ENCODE measurements at places on chromosomes 3 and 15.

GRCh38 chr3:16402451-16402850 lies 111.0 kb downstream of the RFTN1 start:
- no peak for DNase-seq

GRCh38 chr3:173893066-173893465 lies 495.5 kb downstream of the NLGN1 start:
- no peak for DNase-seq

DNA sequence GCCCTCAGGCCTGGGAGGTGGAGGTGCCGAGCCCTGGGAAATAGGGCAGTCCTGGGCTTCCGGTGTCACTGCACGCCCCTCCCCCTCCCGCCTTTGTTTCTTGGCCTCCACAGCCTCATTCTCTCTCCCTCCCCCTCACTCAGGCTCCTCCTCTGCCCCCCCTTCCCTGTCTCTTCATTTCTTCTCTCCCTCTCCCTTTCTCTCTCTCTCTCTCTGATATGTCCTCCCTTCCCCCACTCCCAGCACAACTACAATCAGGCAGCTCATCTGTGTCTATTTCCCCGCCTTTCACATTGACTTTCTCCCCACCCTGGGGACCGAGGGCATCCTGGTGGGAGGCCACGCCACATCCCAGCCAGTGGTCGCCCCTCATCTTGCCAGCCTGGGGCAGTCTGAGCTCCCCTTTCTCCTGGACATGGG lies 40.2 kb downstream of the IDH2 start:
- no peak for DNase-seq

DNA sequence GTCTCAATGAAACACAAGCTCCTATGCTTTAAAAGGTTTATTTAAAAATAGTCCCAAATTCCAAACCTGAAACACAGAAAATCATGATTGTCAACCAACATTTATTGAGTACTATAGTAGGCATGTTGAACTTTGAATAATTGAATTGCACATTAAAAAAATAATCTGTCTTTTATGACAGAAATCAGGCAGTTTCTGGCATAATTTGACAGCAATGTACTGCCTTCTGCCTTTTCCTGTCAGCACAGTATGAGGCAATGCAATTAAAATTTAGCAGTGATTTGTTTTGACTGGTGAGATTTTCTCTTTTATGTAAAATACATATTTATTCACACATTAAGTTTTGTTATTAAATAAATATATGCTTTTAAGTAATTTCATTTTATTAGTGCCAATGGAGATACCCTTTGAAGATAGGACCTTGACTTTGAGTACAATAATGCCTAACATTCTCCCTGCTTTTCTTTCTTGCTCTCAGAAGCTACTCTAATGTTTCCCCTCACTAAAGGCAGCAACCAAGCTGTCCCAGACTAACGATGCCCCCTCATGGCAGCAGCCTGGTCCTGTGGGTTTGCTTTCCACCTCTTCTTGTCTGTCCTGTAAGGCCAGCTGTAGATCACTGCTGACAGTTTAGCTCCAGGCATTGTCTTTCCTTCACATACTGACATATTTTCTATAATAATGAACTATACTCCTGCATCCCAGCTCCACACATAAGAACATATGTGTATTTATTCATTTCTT lies 346.7 kb downstream of the IL20RB start:
- DNase-seq = no peak

- DNase-seq = no peak
These were observed 70.4 kb upstream of the SLC7A14 start for GRCh38 chr3:170656284-170656683.

- no peak for DNase-seq
These were observed 6.2 kb downstream of the TSPAN3 start for GRCh38 chr15:77064539-77065308.

- DNase-seq = peak; percentile 91
These were observed 91.4 kb downstream of the NFKBIZ start for GRCh38 chr3:101940521-101941317.

DNA sequence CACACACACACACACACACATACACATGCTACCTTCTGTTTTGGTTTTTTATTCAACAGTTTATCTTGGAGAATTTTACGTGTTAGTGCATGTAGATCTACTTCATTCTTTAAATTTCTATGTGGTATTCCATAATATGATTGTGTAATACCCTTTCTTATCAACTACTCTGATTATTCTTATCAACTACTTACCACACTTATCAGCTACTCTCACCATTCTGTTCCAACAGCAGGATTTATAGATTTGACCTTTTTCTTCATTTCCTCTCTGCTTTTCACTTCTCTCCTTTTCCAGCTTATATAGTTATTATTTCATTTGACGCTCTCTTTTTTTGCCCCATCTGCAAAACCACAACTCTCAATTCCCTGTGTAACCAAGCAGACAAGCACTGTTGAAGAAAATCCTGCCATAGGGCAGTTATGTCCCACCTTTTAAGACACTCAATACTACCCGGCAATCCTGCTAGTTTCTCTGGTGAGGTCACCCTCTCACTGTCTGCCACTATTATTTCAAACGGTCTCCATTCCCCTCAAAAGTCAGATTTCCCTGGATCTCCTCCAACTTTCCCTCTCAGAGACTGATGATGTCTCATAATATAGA lies 56.9 kb upstream of the SATB1 start:
- DNase-seq = no peak

- DNase-seq = no peak
These were observed 76.9 kb upstream of the FRMD4B start for GRCh38 chr3:69462826-69463100.

DNA sequence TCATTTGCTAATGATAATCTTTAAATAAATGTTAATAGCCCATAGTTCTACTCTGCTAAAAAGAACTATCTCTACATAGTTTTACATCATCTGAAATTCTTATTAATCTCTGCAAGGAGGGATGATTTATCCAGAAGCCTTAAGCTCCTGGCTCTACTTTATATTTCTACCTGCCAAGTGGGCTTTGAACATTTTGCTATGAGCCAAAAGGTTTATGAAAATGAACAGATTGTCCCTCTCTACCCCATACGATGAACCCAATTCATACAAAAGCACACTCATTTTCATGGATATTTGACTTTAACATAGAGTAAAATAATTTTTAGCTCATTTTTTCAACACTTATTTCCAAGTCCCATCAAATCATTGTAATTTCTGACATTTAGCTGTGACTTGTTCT lies 611.0 kb downstream of the NSUN3 start:
- DNase-seq = no peak

GRCh38 chr3:78497021-78497420 lies 1270.8 kb downstream of the ROBO1 start:
- no peak for DNase-seq

GRCh38 chr3:49804141-49805041 lies 1.3 kb downstream of the INKA1 start:
- no peak for DNase-seq

DNA sequence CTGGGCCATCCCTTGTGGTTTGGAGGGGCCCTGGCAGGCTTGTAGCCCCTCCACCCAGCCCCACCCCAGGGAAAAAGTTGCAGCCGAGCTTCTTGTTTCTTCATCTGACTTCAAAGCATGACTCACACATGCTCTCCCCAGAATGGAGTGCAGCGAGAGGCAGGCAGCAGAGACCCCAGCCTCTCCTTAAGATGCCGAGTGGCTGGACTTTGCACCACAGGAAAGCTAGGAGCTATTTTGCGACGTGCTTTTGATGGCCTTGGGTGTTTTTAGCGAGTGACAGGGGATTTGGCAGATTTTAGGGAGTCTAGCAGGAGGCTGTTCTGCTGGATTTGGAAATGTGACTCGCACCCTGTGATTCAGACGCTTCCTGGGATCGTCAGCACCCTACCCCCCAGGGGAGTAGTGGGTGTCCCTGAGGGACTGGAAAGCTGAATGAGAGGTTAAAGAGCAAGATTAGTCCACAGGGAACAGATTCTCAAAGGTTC lies 14.2 kb downstream of the BAHD1 start:
- no peak for DNase-seq

- no peak for DNase-seq
These were observed 41.7 kb downstream of the DAPK2 start for GRCh38 chr15:64004587-64004986.

DNA sequence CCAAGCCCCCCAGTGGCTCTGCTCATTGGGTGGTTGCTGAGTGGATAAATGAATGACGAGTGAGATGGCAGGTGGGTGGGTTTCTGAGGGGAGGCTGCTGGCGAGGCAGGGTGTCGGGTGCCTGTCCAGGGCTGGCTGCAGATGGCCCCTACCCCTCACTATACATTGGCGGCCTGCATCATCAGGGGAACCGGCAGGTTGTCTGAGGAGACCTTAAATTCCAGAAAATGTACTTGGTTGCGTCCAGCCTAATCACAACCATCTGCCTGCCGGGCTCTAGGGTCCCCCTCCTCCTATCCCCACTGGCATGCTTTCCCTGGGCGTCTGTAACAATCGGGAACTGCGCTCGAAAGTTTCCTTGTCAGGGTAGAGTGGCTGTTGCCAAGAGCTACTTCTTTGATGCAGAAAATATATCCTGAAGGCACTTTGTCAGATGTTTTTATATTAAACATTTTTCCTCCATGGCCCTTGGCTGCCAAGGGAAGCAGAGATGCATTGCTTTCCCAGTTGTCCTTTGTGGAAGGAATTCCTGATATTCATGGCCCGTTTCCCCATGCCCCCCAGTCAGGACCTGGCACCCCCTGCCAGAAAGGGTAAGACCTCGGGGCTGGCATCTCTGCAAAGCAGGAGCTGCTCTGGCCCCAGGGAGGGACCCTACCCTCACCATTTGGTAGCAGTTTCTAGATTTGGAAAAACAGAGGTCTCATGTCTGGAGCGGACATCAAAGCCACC lies 22.9 kb downstream of the SMAD6 start:
- no peak for DNase-seq

- no peak for DNase-seq
These were observed 87.5 kb upstream of the PLXNA1 start for GRCh38 chr3:126895178-126896066.

GRCh38 chr3:128551867-128552266 lies 58.9 kb upstream of the GATA2 start:
- DNase-seq = no peak

GRCh38 chr3:33980252-33980651 lies 181.8 kb downstream of the PDCD6IP start:
- peak; percentile 15 for DNase-seq

DNA sequence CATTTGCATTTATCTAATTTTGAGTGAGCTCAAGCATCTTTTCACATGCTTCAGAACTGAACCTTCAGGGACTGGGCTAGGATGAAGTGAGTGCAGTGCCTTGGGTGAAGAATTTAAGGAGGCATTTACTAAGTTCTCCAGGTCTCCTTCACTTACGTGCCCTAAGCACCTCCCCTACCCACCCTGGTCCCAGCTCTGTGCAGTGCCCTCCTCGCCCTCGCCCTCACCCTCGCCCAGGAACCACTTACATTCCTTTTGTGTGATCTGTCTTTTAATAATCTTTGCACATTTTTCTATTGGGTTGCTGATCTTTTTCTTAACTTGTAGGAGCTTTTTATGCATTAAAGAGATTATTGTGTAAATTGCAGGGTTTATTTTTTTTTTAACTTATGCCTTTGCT lies 322.6 kb downstream of the THSD4 start:
- DNase-seq = no peak

DNA sequence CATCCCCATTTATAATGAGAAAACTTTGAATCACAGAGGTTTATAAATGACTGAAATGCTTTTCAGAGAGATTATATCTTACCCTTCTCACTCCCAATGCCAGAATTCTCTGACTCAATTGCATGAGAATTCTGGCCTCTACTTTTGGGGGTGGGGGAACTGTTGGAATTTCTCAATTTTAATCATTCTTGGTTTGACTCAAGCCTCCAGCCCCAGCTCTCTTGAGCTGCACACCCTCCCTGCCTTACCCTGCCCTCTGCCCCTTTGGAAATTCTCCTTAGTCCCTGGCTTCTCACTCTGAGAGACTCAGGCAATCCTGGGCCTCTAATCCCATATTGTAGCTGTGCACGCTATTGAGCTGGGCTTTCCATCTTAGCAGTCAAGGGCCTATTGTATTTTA lies 44.2 kb downstream of the ZNF589 start:
- no peak for DNase-seq

GRCh38 chr3:177124882-177125281 lies 72.4 kb downstream of the TBL1XR1 start:
- no peak for DNase-seq

DNA sequence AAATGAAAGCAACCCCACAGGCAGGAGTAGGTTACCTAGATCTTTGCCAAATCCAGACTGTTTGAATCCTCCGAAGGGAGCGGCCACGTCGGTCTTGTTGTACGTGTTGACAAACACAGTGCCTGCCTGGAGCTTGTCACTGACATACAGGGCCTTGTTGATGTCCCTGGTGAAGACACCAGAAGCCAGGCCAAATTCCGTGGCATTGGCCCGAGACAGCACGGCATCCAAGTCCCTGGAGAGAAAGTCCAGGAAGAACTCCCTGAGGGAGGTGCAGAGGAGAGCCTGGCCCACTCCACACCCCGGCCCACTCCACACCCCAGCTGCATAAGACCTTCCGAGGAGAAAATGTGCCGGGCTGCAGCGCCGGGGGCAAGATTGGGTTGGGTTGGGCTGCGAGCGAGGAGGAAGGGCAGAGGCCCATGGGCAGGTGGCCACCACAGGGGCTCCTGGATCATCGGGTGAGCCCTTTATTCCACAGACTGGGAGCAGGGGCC lies 21.8 kb upstream of the SLC41A3 start:
- no peak for DNase-seq

- DNase-seq = no peak
These were observed 8.4 kb downstream of the TMEM40 start for GRCh38 chr3:12750658-12751071.

- DNase-seq = no peak
These were observed 29.9 kb upstream of the TMOD3 start for GRCh38 chr15:51799282-51800252.

- DNase-seq = no peak
These were observed 282.5 kb downstream of the ULK4 start for GRCh38 chr3:41679374-41679773.

DNA sequence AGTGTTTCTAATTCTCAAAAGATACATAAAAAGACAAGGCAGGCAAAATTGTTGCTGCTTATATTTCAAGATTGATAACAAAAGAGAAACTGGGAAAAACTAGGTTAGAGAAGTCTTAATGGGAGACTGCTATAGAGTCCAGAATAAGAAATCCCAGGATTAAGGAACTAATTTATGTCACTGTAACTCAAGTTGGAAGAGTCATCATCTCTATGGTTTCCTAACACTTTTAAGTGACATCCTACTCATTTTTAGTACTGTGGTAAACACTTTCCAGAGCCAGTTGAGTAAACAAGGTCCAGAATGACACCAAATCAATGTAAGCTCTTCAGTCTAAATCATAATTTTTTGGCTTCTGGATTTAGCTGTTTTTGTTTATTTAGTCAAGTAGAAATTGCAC lies 8.0 kb downstream of the CLDN16 start:
- no peak for DNase-seq

DNA sequence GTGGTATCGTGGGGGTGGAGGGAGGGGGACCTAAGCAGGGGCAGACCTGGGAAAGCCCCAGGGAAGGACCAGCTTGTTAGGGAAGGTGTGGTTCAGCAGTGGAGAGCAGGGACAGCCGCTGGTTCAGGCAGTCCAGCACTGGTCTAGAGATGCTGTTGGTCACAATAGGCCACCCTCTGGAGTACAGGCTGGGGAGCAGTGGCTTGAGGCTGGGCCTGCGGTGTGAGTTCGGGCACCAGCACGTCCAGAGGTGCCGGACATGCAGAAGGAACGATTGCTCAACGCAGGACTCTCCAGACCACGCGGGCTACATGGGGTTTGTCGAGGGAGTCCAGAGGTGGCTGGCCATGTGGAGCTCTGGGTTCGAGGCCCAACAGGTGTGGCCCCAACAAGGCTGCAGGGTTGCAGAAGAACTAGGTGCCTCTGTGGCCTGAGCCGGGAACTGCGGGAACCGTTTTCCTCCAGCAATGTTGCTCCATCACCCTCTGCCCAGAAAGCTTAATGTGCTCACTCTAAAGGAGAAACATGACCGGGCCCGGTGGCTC lies 143.9 kb downstream of the APBA2 start:
- DNase-seq = no peak

GRCh38 chr3:78004571-78004970 lies 964.7 kb downstream of the ROBO2 start:
- no peak for DNase-seq
